ENCODE measurements at places on chromosomes 6 and 20. TPM values are rescaled to one million over a fixed set of nuclear protein-coding genes. Genes with fewer than 3 reads are reported as not detected.

DNA sequence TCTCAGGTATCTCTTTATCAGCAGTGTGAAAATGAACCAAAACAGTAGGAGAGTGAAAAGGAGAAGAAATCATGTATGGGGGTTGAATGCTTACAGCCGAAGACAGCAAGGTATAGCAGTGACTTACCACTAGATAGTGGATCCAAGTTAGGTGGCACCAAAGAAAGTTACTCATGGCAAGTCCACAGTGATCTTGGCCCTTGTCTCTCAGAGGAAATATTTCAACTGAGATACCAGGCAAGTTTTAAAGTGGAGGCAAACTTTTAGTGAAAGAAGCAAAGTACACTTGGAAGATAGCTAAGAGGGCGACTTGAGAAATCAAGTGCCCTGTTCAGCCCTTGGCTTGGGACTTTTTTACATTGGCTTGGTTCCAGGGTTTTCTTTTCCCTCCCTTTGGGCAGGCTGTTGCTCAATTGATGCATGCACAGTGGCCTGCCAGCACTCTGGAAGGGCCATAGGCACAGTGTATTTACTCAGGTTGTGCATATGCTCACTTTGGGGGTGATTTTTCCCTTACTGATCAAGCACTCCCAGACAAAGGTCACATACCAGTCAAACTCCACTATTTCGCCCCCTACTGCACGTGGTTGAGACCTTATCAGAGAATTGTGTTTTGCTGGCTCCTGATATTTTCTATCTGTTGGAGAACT lies 329.5 kb upstream of the KHDRBS2 start:
- H3K36me3 ChIP-seq, result no peaks in the 10 kb centered on the region
- peaks cover 7% of the 10 kb centered on the region for H3K4me1 ChIP-seq
- H3K4me3 ChIP-seq, result no peak overlapping the region

DNA sequence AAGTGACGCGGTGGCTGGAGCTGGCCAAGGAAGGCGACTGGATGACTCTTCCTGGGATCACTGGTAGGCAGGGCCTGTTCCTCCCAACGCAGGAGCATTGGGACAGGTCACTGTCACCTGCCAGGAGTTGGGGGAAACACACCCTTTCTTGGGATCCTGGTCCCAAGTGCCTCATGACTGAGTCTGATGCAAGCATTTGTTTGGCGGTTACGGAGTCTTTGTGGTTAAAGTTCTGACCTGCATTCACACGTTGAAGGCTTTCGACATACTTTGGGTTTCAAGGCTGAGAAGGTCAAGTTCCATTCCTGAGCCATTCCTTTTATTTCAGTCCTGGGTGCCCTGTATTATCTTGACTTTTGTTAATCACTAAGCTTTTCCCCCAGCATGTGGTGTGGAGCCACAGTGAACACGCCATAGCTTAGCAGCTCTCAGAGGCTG lies 6.0 kb downstream of the PNLDC1 start:
- H3K27me3 ChIP-seq, result no peaks in the 10 kb centered on the region
- H3K4me3 ChIP-seq, result no peak overlapping the region
- H3K4me1 ChIP-seq, result no peaks in the 10 kb centered on the region
- DNase-seq, result no peak
- no peaks in the 10 kb centered on the region for H3K36me3 ChIP-seq
- peak overlapping the region; percentile 56 for H3K27ac ChIP-seq

GRCh38 chr20:39516964-39517363 lies 554.8 kb downstream of the DHX35 start:
- no peak overlapping the region for H3K27ac ChIP-seq
- H3K27me3 ChIP-seq, result peaks cover 3% of the 10 kb centered on the region
- no peak overlapping the region for H3K4me3 ChIP-seq
- H3K4me1 ChIP-seq, result no peaks in the 10 kb centered on the region
- H3K36me3 ChIP-seq, result no peaks in the 10 kb centered on the region

ZNF165 gene
- total RNA-seq, result 8.4 TPM
